ENCODE measurements at places on chromosomes 7 and 10. TPM values are rescaled to one million over a fixed set of nuclear protein-coding genes. Genes with fewer than 3 reads are reported as not detected.
A peak's percentile ranks its signal among the peaks of the same experiment; 100 is the strongest.

The SH2B2 gene
- 39.2 TPM for total RNA-seq

The CYP2C9 gene
- total RNA-seq: not detected

The CALHM1 gene
- 0.61 TPM for total RNA-seq

The ZWINT gene
- total RNA-seq: 24.9 TPM

GRCh38 chr7:150453181-150453580 lies 2.8 kb downstream of the GIMAP8 start:
- DNase-seq: no peak

GRCh38 chr7:142855756-142856564 lies 1.1 kb downstream of the EPHB6 start:
- no peak for DNase-seq

DNA sequence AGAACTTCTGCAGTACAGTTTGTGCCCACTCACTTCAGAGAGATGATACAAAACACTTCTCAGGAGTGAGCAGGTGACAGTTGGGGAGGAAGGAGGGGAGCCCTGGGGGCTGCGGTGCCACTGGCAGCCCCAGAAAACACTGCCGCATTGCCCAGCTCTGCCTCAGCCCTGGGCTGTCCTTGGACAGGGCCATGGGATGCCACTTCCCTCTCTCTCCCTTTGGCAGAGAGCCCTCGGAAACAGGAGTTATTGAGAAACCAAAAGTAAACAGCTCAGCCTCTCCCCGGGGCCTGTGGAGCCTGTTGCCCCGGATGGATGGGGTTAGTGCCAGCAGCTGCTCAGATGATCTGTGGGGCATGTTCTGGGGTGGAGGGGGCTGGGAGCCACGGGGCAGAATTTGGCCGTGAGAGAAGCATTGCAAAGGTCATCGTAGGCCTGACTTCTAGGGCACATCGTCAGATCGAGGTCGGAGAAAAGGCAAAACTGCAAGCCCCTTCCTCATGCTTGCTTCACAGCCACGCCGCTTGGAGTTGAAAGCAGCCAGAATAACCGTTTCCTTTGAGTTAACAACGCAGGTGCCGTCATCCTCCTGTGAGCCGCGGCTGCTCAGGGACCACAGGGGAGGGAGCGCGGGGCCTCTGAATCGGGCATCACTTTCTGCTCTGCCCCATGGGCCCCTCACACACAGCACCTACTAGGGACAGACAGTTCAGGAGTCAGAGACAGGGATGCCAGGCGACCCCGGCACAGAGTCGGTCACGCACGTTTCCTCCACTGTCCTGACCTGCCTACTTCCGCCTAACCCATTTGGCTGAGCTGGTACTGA lies 256.4 kb downstream of the CAMK1D start:
- DNase-seq: peak; percentile 49

DNA sequence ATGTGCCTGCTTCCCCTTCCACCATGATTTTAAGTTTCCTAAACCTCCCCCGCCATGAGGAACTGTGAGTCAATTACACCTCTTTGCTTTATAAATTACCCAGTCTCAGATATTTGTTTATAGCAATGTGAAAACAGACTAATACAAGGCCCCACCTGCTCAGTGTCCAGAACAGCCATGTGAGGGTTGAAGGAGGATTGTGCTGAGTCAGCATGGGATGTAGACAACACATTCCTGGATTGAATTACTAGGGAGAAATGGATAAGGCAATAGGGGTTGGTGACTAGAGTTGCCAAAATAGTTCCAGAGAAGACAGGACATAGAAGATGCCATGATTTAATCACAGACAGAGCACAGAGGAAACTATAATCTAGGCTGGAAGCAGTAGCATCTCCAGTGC lies 270.3 kb downstream of the GFRA1 start:
- no peak for DNase-seq

DNA sequence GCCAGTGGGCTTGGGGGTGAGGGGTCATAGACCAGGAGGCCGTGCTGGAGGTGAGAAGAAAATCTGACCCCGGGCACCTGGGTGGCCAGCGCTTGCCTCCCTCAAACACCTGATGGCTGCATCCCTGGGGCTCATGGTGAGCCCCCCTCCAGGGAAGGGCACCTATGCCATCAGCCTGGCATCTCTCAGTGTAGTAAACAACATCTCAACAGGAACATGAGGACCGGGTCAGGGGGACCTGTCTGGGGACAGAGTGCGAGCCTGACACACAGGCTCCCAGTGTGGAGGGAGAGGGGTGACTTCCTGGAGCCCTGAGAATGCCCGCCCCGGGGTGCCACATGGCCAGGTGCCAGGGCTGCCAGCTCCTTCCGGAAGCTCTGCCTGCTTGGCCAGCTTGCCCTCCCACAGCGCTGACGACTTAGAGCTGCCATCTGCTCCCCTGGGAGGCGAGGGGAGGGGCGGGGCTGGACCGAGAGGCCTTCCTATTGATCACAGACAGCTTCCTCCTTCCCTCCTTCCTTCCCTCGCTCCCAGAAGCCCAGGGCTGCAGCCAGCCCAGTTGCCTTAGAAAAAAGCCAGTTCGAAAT lies 12.3 kb downstream of the STX1A start:
- no peak for DNase-seq

GRCh38 chr7:84565345-84566074 lies 370.9 kb upstream of the SEMA3A start:
- DNase-seq: no peak

GRCh38 chr7:69772718-69773436 lies 174.6 kb downstream of the AUTS2 start:
- DNase-seq: no peak

DNA sequence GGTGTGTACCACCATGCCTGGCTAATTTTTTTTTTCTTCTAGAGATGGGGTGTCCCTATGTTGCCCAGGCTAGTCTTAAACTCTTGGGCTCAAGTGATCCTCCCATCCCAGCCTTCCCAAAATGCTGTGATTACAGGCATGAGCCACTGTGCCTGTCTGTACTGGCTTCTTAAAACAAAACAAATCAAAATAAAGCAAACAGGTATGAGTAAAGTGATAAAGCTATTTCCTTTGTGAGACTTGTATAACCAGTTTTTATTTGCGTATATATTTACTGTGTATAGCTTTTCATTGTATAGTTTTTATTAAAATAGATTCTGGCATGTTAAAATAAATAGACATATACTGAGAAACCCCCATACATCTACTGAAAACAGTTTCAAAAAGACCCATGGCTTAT lies 14.3 kb downstream of the LCOR start:
- DNase-seq: no peak

Measured in Karpas-422 (cell line).